ENCODE measurements at places on chromosomes 3 and 15. TPM values are rescaled to one million over a fixed set of nuclear protein-coding genes. Genes with fewer than 3 reads are reported as not detected.

DNA sequence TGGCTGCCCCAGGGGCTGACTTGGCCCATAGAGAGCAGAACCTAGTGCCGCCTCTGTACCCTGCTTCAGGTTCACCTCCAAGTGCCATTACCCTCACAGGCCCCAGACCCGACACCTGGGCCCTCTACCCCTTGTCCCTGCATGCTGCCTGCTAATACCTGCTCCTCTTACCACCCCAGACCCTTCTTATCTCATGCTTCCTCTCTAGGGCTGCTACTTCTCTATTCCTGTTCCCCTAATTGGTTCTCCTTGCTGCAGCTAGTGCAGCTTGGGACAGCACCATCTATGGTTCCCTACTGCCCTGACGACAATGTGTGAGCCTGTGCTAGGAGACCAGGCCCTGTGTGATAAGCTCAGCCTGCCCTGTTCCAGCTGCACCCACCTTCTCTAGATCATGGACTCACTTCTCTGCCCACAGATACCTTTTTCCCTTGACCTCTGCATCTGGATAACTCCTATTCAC, 15.3 kb downstream of the HDAC11 start:
- no peak overlapping the region for H3K4me3 ChIP-seq
- DNase-seq: no peak
- no peaks in the 10 kb centered on the region for H3K36me3 ChIP-seq

DNA sequence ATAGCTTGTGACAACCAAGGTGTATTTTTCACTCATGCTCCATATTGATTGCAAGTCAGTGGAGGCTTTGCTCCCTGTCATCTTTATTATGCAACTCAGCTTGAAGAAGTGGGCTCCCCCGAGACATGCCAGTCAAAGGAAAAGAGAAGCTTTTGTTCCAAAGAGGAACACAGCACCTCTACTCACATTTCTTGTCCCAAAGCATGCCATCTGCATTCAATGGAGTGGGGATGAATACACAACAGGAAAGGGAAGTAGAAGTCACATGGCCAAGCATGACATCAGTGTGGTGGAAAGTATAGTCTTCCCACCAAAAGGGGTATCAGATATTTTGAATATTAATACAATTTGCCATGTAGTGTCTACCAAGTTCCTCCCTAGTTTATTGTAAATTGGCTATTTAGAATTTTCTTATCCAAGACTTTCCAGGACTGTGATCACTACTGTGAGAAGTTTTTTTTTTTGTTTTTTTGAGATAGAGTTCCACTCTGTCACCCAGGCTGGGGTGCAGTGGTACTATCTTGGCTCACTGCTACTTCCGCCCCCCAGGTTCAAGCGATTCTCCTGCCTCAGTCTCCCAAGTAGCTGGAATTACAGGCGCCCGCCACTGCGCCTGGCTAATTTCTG, 114.5 kb downstream of the GMPS start:
- DNase-seq: no peak
- no peaks in the 10 kb centered on the region for H3K27me3 ChIP-seq
- no peaks in the 10 kb centered on the region for H3K4me1 ChIP-seq
- H3K4me3 ChIP-seq: no peak overlapping the region

GRCh38 chr3:9121366-9122001, 128.0 kb downstream of the SRGAP3 start:
- H3K36me3 ChIP-seq: no peaks in the 10 kb centered on the region
- DNase-seq: no peak
- peaks cover 3% of the 10 kb centered on the region for H3K4me1 ChIP-seq
- H3K4me3 ChIP-seq: no peak overlapping the region

GRCh38 chr15:38320866-38321265, 68.2 kb downstream of the SPRED1 start:
- no peak overlapping the region for H3K27ac ChIP-seq
- H3K4me1 ChIP-seq: no peaks in the 10 kb centered on the region
- H3K36me3 ChIP-seq: no peaks in the 10 kb centered on the region
- DNase-seq: no peak
- no peaks in the 10 kb centered on the region for H3K27me3 ChIP-seq
- no peak overlapping the region for H3K4me3 ChIP-seq

DNA sequence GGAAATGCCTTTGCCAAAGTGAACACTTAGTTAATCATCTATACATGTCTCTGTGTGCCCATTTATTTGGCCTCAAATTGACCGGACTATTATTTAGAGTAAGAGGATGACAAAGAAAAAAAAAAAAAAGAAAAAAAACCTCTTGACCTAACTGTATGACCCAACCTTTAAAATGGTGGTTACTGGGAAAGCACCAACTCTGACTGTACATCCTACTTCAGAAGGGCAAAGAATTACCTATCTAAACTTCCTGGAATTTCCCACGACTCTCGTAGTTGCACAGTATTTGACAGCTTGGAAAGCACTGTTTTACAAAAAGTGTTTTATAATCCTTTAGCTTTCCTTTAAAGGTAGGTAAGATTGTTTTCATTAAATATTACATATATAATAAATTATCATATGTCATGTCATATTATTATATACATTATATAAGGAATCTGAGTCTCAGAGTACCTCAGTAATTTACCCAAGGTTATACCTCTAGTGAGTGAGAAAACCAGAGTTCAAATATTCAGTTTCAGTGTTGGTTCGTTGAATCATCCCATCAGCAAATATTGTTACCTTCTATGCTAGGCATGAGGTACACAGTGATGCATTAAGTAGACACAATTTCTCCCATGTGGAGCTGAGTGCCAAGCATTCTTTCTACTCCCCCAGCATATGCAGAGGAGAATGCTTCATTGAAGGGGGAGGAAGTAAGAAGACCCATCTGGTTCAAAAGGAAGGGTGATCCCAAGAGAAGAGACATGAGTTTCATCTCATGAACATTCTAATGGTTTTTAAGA, 5.0 kb downstream of the BCL2A1 start:
- H3K27ac ChIP-seq: no peak overlapping the region
- H3K4me3 ChIP-seq: no peak overlapping the region
- H3K36me3 ChIP-seq: no peaks in the 10 kb centered on the region
- DNase-seq: no peak
- H3K4me1 ChIP-seq: no peaks in the 10 kb centered on the region

DNA sequence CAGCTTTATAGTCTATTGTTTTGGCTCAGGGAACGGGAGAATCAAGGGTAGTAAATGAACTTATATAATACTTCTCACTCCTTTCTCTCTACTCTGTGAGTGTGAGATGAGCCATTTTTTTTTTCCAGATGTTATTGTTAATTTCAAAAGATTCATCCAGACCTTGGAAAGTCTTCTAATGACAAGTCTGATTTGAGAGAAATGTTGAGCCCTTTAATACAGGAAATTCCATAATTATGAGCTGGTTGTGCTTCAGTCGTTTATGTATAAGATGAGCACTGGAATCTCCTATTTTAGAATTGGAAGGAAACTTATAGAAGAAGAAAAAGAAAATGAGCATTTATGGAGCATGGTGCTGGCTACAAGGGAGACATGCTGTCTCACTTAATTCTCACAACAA, 92.0 kb downstream of the FBN1 start:
- no peak for DNase-seq
- H3K4me3 ChIP-seq: no peak overlapping the region
- no peaks in the 10 kb centered on the region for H3K27me3 ChIP-seq
- H3K36me3 ChIP-seq: no peaks in the 10 kb centered on the region
- H3K4me1 ChIP-seq: no peaks in the 10 kb centered on the region
- H3K27ac ChIP-seq: no peak overlapping the region

GRCh38 chr3:45199837-45200648, 26.0 kb downstream of the TMEM158 start:
- no peaks in the 10 kb centered on the region for H3K27me3 ChIP-seq
- H3K36me3 ChIP-seq: no peaks in the 10 kb centered on the region
- no peak overlapping the region for H3K4me3 ChIP-seq
- H3K4me1 ChIP-seq: no peaks in the 10 kb centered on the region

GRCh38 chr15:99407716-99408115, 156.4 kb downstream of the LRRC28 start:
- no peak overlapping the region for H3K4me3 ChIP-seq
- peaks cover 16% of the 10 kb centered on the region for H3K4me1 ChIP-seq
- DNase-seq: no peak
- H3K36me3 ChIP-seq: no peaks in the 10 kb centered on the region
- no peaks in the 10 kb centered on the region for H3K27me3 ChIP-seq

DNA sequence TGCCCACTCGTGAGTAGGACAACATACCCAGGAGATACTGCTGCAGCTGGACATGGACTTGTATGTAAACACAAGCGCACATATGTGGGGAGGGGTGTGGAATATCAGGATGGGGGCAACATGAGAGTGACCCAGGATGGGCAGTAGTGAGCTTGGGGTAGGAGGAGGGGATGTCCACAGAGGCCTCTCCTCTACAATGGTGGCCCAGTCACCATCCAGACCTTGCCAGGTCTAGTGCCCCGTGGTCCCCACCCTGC, 266 bp upstream of the ZBTB47 start:
- no peaks in the 10 kb centered on the region for H3K27me3 ChIP-seq
- H3K36me3 ChIP-seq: peaks cover 11% of the 10 kb centered on the region
- peak overlapping the region; percentile 98 for H3K27ac ChIP-seq
- no peak for DNase-seq
- H3K4me1 ChIP-seq: peaks cover 45% of the 10 kb centered on the region

- H3K27ac ChIP-seq: no peak overlapping the region
- H3K36me3 ChIP-seq: no peaks in the 10 kb centered on the region
- no peaks in the 10 kb centered on the region for H3K4me1 ChIP-seq
- peaks cover 55% of the 10 kb centered on the region for H3K27me3 ChIP-seq
Observed at GRCh38 chr15:88607951-88608350, 13.2 kb upstream of the AEN start.

DNA sequence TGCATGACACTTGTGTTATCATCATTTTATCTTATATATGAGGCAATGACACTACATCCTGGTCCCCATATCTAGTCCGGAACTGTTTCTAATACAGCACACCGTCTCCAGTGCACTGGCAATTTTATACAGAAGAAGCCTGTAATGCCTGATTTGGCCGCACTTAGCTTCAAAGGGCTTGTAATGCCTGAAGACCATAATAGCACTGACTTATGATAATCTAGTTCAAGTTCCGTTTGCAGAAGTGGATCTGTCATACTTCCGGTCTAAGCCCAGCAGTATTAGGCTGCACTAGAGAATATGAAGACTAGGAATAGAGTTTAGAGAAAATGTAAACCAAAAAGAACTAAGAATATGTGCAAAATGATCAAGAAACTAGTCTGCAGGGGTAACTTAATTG, 1.3 kb downstream of the BNIP2 start:
- H3K27ac ChIP-seq: peak overlapping the region; percentile 93
- no peaks in the 10 kb centered on the region for H3K27me3 ChIP-seq
- peaks cover 8% of the 10 kb centered on the region for H3K36me3 ChIP-seq
- peak overlapping the region; percentile 75 for H3K4me3 ChIP-seq
- H3K4me1 ChIP-seq: peaks cover 30% of the 10 kb centered on the region

- DNase-seq: peak; percentile 22
- H3K27me3 ChIP-seq: no peaks in the 10 kb centered on the region
- H3K4me3 ChIP-seq: no peak overlapping the region
- peaks cover 94% of the 10 kb centered on the region for H3K4me1 ChIP-seq
- peaks cover 71% of the 10 kb centered on the region for H3K36me3 ChIP-seq
Observed at GRCh38 chr3:134356411-134357040, 17.7 kb downstream of the AMOTL2 start.

DNA sequence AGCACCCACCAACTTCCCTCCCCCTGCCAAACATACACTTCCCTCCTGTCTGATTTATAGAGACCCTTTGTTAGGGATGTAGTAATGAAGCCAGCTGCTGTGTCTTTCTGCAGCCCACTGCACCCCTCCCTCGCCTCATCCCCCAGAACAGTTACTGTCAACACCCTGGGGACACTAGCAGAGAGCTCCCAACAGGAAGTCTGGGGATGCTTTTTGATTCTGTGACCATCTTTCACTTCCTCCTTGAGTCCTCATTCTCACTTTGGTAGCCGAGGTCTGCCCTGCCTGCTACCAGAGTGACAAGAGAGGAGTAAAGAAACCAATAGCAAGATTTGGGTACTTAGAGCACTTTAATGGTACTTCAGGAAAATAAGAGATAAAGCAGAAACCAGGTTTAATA, 201.6 kb downstream of the SATB1 start:
- no peak for DNase-seq
- H3K27ac ChIP-seq: no peak overlapping the region
- no peaks in the 10 kb centered on the region for H3K4me1 ChIP-seq
- H3K27me3 ChIP-seq: no peaks in the 10 kb centered on the region
- H3K36me3 ChIP-seq: no peaks in the 10 kb centered on the region

The RAD51 gene
- total RNA-seq: 0.58 TPM

The ZCWPW2 gene
- 3.3 TPM for total RNA-seq

The SLC4A7 gene
- total RNA-seq: 13.9 TPM

The MAGI1 gene
- 6.7 TPM for total RNA-seq

The ARL6IP5 gene
- 125 TPM for total RNA-seq

Data from psoas muscle (tissue), 8 donors.